ENCODE measurements at places on chromosomes 16 and 17.

- peak; percentile 20 for DNase-seq
These were observed 4.3 kb downstream of the SPDYE4 start for GRCh38 chr17:8753976-8754440.

DNA sequence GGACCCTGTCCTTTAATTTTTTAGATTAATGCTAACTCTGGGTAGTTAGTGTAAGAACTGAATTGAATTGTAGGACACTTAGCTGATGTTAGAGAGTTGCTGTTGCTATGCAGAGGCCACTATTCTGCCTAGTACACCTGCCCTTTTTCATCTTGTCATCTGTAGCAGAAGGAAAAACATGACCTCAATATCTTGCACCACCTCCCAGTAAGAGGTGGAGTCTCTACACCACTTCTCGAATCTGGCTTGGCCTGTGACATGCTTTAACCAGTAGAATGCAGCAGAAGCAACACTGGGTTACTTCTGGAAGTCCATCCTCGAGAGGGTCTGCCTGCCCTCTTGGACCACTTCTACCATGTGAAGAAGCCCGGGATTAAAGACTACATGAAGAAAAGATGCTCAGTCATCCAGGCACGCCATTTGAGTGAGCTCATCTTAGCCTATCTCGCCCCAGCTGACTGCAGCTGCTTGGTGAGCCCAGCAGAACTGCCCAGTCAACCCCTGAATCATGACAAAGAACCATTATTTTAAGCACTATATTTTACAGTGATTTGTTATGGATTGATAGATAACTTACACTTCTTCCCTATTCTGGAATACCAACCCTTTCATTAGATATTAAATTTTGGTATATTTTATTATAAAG lies 153.5 kb downstream of the MYO1D start:
- DNase-seq = no peak

- DNase-seq = no peak
These were observed 46.1 kb downstream of the NXN start for GRCh38 chr17:933312-934073.

DNA sequence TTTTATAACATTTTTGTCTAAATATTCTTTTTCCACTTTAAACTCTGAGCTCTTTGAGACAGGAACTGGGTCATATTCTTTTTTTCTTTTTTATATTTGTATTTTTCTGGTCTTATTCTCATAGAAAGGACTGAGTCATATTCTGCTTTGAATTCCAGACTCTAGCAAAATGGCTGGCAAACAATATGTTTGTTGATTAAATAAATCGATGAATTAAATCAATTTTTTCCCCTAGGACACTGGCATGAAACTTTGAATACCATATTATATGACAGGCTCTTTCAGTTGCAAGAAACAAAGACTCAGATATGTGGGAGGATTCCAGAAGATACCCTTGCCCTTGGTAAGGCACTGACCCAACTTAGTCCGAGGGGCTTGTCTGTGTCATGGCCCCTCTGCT lies 3.1 kb upstream of the RGS9 start:
- no peak for DNase-seq

DNA sequence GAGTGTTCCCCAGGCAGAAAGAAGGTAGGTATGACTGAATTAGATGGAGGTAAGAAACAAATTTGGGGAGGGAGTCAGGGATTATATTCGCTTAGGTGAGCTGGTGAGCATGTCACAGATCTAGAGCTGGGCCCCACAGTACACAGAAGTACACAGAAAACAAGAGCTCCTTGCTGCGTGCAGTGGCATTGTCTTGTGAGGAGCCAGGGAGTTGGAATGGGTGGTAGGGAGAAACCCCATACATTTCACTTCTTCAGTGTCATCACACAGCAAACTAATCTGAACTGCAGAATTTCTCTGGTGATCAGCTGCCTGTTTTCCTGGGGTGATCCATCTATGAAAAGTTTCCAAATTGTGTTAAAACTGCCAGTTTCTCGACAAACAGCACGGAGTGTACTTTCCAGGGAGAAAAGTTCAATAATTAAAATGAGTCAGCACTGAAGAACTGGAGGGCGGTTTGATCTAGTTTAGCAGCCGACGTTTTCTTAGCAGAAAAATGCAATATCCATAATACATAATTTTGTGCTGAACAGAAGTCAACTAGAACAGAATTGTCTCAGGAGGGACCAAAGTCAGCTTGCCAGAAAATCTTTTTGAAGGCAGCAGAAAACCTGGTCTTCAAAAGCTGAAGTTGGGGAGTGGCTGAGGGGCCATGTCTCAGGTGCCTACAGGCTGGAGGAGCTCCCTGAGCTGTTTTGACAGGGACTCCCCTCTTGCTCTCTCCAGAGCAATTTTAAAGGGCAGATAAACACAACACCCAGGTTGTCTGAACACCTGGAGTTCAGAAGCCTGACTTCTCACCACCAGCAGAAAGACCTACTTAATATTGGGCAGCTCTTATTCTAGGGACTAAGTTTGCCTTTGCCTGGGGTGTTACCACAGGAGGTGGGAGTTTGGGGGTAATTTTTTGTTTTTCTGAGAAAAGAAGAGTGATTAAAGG lies 448.6 kb downstream of the CA10 start:
- no peak for DNase-seq

Data from Kasumi-1 (cell line).